ENCODE measurements at places on chromosomes 1 and 21.
A peak's percentile ranks its signal among the peaks of the same experiment; 100 is the strongest.

DNA sequence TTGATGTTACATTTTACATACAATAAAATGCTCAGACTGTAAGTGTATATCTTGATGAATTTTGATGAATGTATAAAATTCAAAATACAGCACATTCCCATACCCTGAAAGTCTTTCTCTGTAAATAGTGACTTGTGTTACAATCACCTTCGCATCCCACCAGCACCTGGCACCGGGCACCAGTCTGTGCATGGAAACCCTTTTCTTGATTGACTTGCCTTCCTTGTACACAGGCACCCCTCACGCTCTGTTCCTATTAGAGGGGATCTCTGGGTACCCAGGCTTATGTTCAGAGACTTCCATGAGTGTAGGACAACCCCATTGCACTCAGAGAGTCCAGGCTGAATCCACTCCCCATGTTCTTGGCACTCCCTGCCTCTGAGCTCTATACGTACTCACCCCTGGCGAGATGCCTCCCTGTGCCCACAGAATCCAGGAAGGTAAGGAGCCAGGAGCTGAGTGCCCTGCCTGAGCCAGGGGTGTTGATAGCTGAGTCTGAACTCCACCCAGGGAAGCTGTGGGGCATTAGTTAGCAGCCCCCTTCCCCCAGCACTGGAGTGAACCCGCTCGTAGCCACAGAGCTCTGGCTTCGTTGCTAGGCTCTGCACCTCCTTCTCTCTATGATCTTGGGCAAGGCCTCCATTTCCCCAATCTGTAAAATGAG lies 22.5 kb upstream of the PKP1 start:
- DNase-seq, result no peak

DNA sequence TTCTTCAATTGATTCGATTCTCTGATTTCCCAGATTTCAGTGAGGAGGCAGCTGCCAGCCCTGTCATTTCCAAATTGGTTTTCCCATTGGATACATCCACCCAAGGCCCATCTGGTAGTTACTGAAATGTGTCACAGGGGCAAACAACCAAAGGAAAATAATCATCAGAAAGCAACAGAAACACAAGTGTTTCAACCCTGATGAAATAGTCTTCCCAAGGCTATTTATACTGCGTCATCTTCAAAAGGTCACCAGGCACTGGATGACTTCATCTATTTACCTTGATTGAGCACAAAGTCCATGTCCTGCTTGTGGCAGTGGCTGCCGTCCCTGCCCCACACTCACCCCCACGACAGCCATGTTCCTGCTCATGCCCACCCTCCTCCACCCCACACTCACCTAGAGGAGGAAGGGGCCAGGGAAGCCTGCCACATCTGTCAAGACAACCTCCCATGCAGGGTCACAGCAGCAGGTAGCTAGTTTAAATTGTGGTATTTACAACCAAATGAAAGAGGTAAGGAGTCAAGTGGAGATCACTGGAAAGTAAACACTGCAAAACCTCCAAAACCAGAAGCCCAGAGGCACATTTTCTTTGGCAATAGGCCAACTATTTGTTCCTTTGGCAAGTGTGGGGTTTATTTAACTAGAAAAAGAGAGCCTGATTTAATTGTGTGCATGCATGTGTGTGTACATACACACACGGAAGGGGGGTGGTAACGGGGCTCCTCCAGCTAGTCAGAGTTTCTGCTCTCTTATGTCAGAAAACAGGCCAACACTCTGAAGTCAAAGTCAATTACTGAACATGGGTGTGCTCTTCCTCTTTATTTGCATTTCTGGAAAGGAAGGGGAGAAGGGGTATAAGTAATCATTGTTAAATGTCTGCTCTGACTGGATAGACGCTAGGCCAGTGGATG lies 49.5 kb upstream of the RAB4A start:
- no peak for DNase-seq

DNA sequence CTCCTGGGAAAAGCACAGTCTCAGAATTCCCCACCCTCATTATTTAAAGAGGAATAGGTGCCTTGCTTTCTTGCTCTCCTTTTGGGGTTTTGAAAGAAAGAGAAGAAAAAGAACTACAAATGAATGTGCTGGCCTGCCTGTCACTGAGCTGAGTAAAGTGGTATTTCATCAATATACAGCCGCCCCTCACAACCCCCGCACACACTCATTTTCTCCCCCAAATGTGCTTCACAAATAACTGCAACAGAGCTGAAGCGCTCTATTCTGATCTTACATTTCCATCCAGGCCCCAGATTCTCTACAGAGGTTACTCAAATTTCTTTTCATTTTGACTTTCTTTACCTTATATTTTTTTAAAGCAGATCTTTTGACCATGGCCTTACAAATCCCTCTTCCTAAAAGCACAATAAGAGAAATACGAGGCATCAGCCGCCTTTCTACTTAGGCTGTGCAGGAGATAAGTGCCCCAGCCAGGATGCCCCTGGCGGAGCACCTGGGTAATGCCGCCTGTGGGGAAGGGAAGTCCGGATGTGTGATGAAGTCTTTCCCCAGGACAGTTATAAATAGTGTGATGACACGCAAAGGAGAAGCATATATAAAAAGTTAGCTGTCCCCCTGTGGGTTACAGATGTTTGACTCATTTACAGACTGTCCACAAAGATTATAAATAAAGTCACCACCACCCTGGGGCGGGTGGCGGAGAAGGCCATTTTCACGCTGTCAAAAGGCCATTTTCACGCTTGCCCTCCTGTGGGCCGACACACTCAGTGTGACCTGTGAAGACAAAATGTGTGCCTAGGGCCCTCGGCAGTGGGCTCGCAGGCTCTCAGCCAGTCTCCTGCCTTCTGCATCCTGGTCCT lies 6.5 kb downstream of the KCNN3 start:
- peak; percentile 17 for DNase-seq

DNA sequence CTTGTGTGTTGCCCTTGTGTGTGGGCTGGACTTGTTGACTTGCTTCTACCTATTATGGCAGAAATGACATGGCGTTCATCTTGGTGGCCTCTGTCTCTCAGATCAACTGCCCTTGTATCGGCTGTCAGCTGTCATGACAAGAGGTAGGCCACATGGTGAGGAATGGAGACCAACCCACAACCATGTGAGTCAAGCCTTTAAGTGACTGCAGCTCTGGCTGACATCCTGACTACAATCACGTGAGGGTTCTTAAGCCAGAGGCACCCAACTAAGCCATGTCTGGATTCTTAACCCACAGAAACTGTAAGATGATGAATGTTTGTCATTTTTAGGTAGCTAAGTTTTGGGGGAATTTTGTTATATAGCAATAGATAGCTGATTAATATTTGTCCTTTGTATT lies 82.1 kb downstream of the KCND3 start:
- DNase-seq, result no peak

DNA sequence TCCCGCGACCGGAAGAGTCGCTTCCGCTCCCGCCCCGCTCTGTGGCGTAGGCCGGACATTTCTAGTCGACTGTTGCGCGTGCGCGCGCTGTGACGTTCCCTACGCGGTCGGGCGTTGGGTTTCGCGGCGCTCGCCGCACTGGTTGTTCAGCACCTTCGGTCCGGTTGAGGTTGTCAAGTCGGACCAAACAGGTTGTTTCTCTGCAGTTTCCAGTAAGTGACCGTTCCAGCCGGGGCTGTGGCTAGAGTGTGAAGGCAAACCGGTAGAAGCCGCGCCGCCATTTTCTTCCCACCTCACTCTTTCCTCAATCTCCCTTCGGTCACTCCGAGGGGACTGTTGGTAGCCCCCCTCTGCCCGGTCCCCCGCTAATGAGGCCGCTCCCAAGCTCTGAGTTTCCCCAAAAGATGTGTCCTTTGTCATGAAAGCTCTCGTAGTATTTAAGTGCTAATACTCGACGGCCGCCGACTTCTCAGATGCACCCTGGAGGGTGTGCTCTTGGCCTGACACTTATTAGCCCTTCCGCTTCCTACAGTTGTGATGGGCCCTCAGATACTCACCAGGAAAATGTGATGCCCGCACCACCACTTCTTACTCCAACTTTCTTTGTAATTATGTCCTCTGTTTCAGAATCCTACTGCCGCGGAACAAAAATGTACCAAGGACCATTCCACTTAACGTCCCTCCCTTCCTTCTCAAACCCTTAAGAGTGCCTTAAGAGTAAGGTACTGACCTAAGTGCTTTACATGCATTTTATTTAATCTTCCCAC lies 56.3 kb downstream of the TRAF5 start:
- peak; percentile 69 for DNase-seq
